ENCODE measurements at places on chromosomes 7 and 10.

DNA sequence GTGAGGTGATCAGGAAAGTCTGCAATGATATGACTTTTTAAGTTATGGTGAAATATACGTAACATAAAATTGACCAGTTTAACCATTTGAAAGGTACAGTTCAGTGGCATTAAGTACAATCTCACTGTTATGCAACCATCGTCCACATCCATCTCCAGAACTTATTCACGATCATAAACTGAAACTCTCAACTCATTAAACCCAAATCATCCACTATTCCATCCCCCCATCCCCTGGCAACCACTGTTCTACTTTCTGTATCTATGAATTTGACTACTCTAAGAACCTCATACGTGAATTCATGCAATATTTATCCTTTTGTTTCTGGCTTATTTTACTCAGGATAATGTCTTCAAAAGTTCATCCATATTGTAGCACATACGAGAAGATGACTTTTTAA lies 48.4 kb downstream of the TFAM start:
- DNase-seq: no peak

GRCh38 chr10:71836596-71836974 lies 14.5 kb downstream of the PSAP start:
- no peak for DNase-seq

- DNase-seq: no peak
Observed at GRCh38 chr10:69766161-69766910, 35.4 kb upstream of the COL13A1 start.

DNA sequence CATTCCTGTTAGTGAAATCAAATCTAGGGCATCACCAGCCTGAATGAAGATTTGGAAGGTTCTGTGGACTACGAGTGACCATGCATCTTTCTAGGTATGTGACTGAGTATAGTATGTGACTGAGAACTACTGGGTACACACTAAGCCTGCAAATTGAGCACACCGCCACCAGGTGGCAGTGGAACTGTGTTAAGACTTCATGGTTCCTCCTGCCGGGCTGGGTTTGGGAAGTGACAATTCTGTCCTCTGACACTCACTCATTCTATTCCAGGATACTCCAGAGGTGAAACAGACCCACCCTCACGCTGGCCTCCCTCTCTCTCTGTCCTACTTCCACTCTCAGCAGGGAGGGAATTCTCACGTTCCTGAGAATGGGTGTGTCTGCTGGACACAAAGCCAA lies 84.0 kb upstream of the TMEM248 start:
- DNase-seq: no peak

- no peak for DNase-seq
Observed at GRCh38 chr10:119758448-119759195, 32.8 kb downstream of the INPP5F start.

DNA sequence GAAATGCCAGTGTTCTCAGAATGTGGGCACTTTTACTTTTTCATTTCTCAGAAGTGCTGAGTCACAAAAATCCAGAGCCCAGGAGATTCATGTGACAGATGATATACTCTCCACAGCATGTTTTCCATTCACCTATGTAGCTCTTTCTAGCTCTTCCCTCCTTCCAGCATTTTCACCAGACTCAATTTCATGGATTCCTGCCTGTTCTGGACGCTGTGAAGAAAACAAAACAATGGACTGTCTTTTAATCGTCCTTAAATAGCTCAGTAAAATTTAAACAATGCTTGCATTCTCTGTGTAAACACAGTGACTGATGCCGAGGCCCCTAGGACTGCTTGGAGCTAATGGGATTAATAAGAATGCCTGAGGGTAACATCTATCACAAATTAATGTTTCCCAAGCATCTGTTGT lies 25.5 kb downstream of the ZNF713 start:
- DNase-seq: no peak
